GM23248 (cell line): ENCODE measurements at places on chromosomes 6 and 20.

DNA sequence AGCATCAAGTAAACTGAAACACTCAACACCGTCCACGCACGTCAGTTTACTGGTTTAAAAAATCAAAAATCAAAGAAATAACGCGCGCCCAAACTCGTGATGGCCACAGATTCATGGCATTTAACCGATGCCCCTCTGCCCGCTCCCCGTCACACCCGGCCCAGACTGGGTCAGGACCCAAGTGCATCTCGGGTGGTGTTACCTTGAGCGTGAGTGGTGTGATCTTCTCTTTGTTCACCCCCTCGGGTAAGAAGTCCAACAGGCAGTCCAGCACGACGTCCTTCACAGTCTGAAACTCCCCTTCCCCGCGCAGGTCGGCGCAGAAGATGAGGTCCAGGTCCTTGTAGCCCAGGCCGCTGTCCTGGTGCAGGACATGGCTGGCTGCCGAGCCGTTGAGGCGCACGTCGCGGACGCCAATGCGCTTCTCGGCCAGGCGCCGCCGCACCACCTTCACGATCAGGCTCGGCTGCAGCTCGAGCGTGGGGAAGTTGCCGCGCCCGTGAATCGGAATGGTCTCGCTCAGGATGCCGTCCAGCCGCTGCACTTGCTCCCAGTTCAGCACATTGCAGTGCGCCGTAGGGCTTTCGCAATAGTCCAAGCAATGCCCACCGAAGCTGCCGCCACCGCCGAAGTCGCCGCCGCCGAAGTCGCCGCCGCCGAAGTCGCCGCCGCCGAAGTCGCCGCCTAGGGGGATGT, 945 bp downstream of the TENT5A start:
- DNase-seq: peak; percentile 77

DNA sequence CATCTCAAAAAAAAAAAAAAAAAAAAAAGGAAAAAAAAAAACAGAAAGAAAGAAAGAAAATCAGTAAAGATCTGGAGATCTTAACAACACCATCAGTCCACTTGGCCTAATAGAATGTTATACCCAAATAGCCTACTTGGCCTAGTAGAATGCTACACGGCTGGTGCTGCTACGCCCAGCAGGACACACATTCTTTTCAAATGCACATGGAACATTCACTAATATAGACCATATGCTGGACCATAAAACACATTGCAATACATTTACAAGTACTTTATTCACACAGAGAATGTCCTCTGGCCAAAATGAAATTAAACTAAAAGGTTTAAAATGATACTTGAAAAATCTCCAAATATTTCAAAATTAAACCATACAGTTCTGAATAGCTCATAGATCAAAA, 80.0 kb upstream of the TNFAIP3 start:
- DNase-seq: peak; percentile 39

- peak; percentile 26 for DNase-seq
These were observed 8.9 kb downstream of the CCM2L start for GRCh38 chr20:32019156-32019510.

DNA sequence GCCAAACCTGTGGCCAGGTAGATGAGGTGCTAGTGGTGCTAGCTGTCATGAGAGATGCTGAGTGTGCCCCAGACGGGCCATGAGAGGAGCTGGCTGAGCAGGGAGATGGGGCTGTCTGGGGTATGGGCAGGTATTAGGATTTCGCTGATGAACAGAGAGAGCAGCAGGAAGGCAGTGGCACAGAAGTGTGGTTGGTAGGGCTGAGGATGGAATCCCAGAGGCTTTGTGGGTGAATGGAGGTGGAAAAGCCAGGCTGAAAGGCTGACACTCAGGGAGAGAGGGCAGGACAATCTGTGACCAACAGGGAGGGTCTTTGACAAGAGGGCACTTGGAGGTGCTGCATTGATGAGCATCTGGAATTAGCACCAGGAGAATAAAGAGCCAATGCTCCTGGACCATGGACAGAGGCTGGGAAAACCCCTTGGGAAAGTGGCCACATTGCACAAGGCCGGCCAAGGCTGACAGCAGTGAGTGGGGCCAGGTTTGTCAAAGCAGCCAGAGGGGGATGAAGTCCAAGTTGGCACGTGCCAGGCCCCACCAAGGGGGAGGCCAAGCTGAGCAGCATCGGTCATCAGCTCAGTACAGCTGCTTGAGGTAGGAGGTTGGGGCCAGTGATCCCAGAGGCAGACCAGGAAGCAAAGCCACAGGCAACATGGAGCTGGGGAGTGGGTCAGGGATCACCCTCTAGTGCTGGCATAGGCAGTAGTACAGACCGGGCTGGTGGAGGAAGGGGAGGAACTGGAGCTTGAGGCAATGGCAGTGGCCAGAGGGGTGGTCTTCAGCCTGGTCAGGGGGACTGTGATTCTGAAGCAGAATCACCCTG, 19.7 kb upstream of the SGK2 start:
- peak; percentile 33 for DNase-seq

- peak; percentile 72 for DNase-seq
These were observed 59.7 kb upstream of the TMEM181 start for GRCh38 chr6:158500016-158500735.

DNA sequence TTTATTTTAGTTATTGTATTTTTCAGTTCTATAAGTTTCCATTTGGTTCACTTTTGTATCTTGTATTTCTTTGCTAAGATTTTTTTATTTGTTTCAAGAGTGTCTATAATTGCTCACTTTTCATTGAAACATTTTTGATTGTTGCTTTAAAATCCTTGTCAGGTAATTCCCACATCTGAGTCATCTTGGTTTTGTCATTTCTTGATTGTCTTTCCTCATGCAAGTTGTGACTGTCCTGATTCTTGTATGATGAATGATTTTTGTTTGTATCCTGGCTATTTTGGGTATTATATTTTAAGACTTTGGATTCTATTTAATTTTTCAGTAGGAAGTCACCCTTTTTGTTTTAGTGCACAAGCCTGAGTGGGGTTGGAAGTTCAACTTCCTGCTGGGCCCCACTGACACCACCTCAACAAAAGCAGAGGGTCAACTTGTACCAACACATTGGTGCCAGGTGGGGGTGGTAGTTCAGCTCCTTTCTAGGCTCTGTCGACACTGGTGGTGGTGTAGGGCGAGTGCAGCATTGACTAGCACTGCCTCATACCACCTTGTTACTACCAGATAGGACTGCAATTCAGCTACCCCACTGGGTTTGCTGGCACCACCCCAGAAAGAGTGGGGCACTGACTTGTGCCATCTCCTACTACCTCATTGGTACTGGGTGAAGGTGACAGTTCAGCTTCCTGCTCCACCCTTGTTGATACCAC, 8.8 kb downstream of the RSPH3 start:
- no peak for DNase-seq
